ENCODE measurements at places on chromosomes 12 and 14.
A peak's percentile ranks its signal among the peaks of the same experiment; 100 is the strongest.

GRCh38 chr12:2486796-2487195, 308.0 kb upstream of the FKBP4 start:
- DNase-seq: no peak

DNA sequence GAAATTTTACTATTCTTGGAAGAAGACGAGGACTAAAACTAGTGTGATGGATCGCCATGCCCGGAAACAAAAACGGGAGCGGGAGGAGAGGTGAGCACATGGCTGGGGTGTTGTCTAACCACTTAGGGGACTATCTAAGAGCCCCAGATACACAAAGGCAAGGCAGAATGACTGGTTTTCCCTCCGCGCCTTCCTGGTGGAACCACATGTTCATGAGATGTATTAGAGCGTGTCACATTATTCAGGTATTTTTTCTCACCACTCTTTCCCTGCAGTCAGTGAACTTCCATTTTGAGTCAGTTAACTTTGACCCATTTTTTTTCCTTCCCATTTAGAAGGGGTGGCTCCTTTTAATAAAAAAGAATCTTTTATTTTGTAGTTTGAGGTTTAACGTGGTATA, 68.8 kb upstream of the TRAF3 start:
- DNase-seq: no peak

- DNase-seq: no peak
Observed at GRCh38 chr14:99589651-99590530, 14.1 kb downstream of the CCDC85C start.

- DNase-seq: no peak
Observed at GRCh38 chr14:42214981-42215491, 608.4 kb downstream of the LRFN5 start.

DNA sequence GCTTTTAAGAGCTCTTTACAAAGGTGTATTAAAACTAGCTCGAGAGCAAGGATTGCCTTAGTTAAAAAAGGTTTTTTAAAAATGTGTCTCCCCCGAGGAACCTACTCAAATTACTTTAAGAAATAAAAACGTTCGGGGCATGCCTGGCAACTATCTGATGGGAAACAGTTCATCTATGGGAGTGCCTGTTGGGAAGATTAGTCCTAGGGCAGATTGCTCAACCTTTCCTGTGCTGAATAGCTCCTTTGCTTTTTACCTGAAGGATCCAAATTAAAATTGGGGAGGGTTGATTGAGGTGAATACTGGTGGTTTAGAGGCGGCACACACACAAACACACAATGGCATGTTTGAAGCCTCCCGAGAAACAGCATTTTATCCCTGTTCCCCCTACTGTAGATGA, 541.4 kb upstream of the ATP2B1 start:
- no peak for DNase-seq

DNA sequence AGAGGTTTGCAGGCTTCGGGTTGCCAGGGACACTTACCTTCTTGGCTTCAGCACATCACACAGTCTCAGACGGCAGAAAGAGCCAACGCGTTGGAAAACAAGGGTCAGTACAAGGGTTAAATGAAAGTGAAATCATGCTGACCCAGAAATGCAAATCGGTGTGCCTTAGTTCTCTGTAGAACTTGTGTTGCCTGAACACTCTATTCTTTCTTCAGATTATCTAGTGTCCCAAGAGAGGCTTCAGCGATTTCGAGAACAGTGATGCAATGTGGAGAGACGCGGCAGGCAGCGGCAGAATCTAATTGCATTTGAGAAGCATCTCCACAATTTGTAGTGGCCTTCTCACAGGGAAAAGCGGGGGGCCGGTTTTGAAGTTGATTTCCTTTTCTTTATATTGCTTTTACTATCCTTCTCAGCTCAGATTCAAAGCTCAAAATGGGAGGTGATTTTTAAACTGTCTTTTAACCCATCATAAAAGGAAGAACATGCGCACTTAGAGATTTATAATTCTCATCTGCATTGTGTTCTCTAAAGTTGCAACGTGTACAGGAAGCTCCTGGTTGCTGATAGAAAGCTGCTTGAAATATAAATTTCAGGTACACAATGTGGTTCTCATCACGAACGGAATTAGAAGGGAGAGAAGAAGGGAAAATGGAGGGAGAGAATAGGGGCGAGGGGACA, 67.8 kb upstream of the EGLN3 start:
- no peak for DNase-seq

DNA sequence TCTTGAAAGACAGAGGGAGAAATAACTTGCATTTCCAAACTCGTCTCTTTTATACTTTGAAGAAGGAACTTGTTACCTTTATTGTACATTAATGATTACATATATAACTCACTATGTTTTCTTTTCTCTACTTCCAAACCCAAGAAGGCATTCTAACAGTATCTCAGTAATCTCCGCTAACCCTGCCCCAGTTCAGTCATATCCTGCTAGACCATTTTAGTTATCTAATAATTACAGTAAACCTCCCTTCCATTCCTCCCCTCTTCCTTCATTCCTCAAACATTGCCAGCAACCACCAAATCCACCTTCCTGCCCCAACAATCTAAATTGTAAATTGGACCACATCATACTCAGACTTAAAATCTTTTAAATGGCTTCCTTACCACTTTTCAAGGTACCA, 30.6 kb downstream of the STK38L start:
- DNase-seq: no peak

DNA sequence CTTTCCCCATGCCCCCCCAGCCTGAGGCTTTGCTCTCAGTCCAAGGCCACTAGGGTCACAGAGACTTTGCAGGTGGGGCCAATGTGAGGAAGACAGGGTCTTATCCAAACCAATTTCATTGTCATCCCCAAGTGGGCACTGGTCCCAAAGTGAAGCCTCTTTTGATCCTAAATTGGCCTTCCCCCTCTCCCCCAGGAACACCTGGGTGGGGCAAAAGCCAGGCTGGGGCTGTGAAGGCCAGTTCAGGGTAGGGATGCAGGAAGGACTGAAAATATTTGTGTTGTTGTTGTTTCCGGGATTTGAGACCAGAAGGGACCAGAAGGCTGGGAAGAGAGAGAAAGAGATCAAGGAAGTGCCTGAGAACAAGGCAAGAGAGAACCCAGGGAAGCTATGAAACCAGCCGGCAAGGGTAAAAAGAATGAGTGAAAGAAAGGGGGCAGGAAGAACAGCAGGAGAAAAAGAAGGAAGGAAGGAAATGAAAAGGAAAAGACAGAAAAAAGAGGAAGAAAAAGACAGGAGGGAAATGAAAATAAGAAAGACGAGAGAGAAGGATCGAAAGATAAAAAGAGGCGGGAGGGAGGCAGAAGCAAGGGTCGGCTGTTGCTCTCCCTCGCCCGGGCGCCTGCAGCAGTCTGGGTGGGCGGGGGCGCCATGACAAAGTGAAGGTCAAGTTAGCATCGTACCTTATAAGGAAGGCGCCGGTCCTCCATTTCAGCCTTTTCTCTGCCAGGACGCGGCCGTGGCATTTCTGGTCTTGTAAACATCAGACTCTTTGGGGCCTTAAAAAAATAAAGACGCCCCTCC, 7.4 kb upstream of the HOXC11 start:
- no peak for DNase-seq

DNA sequence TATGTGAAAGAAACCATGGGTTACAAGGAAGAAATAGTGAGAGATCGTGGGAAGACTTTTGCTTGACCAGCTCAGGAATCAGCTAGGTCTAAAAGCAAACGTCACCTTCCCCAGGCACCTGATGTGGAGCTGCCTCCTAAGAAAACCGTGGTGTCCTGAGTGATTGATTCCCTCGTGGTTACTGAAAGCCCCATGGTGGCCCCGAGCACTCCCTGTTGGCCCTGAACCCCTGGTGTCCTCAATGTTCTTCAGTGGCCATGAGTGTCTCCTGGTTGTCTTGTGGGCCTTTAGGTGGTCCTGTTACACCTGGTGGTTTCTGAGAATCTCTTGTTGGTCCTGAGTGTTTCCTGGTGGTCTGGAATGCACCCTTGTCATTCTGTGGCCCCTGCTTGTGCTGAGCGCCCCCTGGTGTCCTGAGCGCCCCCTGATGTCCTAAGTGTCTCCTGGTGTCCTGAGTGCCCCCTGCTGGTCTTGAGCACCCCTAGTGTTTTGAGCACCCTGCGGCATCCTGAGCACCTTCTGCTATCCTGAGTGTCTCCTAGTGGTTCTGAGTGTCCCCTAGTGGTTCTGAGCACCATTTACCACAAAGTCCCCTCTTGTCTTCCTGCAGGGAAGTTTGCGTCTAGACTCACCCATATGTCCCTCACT, 518.7 kb downstream of the TMEM121 start:
- peak; percentile 67 for DNase-seq

- DNase-seq: no peak
Observed at GRCh38 chr12:108846290-108846701, 11.1 kb downstream of the SSH1 start.

DNA sequence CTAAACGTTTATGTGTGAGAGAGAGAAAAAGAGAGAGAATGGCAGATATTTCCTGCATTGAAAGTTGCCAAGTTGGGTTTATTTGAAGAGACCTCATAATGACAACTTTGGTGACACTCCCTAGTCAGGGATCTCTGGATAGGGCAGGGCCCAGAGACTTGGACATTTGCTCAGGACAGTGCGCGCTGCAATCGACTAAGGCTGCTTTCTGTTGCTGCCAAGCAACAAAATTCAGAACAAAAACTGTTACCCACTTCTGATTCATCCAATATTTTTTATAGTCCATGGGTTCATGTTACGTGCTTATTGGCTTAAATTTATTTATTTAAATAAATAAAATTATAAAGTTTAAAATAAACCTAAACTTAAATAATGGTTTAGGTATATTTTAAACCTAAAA, 34.2 kb downstream of the PTGER2 start:
- DNase-seq: no peak

DNA sequence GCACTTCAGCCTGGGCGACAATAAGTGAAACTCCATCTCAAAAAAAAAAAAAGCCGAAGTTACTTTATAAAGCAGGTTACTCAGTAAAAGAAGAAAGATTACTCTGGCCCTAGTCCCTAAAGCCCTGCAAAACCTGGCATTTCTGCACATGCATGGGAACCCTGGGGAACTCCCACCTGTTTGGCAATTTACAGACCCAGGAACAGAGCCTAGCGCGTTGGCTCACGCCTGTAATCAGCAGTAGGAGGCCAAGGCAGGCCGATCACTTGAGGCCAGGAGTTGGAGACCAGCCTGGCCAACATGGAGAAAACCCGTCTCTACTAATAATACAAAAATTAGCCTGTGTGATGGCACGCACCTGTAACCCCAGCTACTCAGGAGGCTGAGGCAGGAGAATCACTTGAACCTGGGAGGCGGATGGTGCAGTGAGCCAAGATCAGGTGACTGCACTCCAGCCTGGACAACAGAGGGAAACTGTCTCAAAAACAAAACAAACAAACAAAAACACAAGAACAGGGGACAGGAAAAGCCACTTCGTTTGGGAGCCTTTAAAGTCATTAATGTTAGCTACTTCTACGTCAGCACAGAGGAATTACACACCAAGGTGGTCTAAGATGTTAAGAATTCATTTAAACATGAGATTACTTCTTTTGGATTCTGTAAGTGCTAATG, 34.1 kb upstream of the SPTSSA start:
- DNase-seq: no peak

DNA sequence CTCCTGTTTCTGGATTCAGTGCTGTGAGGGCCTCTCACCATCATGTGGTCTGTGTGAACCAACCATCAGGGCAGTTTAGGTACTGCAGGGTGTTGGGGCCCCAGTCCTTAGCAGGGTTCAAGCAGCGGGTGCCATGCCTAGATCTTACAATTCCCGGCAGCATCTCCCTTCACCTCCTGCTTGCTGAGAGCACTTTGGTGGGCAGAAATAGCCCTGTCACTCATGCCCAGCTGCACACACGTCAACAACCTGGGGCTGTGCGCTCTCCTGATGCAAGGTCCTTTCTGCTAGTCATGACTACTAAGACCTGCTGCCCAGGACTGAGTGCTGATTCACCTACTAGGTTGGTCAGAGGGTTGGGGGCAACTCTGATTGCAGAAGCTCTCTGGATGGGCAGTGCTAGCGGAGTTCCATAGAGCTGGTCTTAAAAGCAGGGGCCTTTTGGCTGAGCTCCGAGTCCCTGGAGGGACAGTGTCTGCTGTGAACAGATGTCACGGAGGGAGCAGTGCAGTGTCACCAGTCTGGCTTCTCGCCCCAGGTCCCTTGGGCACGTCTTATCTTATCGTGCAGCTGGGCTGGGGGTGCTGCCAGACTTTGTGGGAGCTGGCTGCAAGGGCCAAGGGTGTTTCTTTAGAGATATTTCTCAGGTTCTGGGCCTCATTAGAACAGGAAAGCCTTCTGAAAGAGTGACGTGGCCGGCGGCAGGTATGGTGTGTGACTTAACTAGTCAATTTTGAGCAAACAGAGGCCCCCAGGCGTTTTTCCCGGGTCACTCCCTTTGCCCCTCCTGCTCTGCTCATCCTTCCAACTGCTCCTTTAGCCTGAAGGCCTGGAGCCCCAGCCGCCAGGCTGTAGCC, 71.8 kb downstream of the NINJ2 start:
- DNase-seq: no peak

GRCh38 chr12:59834659-59835474, 239.0 kb downstream of the SLC16A7 start:
- DNase-seq: peak; percentile 18

GRCh38 chr12:120235369-120236323, 29.9 kb downstream of the PXN start:
- DNase-seq: no peak

GRCh38 chr14:41606532-41607303, at the start of gene LRFN5:
LRFN5 (plus strand) TSS chr14:41606876.
- DNase-seq: no peak

- no peak for DNase-seq
Observed at GRCh38 chr12:85182699-85183098, 97.3 kb upstream of the ALX1 start.

GRCh38 chr12:2550561-2551411, 244.0 kb upstream of the FKBP4 start:
- DNase-seq: no peak
